ENCODE measurements at places on chromosomes 4 and X. TPM values are rescaled to one million over a fixed set of nuclear protein-coding genes. Genes with fewer than 3 reads are reported as not detected.

GRCh38 chr4:94571715-94572114 lies 120.0 kb downstream of the PDLIM5 start:
- no peak for DNase-seq

PRSS12 gene
- total RNA-seq: 13.8 TPM

DNA sequence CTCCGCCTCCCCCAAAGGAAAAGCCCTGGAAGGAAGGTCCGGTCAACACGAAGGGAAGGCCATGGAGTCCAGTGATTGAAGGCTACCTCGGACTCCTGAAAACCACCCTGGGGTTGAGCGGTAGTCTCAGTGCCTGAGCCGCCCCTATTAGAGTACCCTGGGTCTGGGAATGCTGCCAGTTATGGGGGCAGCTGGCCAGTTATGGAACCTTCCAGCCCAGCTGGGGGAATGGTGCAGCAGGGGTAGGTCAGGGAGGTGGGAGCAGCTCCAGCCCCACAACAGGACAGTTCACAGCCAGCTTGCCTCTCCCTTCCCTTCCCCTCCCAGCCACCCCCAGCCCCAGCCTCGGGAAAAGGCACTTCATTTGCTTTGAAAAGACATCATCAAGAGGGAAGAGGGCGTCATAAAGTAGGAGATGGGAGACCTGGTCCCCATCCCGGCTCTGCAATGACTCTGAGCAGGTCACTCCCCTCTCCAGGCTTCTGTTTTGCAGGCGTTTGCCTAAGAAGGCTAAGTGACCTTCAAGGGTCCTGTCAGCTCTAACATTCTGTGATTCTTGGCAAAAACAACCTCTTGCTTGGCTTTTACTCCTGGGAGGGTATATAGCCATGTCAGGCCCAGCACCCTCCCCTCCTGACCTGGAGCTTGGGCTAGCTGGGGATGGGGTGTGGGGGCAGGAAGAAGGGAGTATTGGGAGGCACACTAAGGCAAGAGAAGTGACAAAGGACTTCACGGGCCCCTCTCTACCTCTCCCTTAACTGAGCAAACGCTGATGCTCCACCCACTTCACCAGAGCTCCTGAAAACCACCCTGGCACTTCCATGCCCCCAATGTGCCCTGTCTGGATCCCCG lies 8.0 kb downstream of the APLN start:
- no peak for DNase-seq

GRCh38 chr4:26351685-26352084 lies 30.9 kb downstream of the RBPJ start:
- no peak for DNase-seq

DNA sequence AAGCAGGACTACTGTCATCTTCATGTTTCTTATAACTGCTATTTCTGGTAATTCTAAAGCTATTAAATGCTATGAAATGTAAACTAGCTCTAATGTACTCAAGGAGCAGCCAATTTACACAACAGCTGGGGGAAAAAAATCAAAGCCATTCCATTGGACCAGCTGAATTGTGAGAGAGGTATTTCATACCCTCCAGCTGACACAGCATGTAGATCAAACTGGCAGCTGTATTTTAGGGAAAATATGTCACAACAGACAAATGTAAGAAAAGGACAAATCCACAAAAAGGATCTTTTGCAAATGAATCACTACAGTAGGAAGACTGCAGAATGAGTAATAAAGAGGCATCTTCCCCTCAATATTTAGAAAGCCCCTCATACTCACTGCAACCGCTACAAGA lies 65.2 kb upstream of the FAM47B start:
- DNase-seq: no peak

GRCh38 chrX:105315248-105315647 lies 94.8 kb upstream of the TEX13A start:
- DNase-seq: no peak

GRCh38 chr4:79016878-79017277 lies 77.6 kb upstream of the PAQR3 start:
- no peak for DNase-seq

PROM1 gene
- total RNA-seq: 17.7 TPM

IBSP gene
- not detected for total RNA-seq

GRCh38 chr4:7379719-7380118 lies 55.0 kb downstream of the PSAPL1 start:
- DNase-seq: no peak

GRCh38 chrX:40109288-40110008 lies 11.7 kb upstream of the BCOR start:
- no peak for DNase-seq

XKRX gene
- 0.47 TPM for total RNA-seq

DNA sequence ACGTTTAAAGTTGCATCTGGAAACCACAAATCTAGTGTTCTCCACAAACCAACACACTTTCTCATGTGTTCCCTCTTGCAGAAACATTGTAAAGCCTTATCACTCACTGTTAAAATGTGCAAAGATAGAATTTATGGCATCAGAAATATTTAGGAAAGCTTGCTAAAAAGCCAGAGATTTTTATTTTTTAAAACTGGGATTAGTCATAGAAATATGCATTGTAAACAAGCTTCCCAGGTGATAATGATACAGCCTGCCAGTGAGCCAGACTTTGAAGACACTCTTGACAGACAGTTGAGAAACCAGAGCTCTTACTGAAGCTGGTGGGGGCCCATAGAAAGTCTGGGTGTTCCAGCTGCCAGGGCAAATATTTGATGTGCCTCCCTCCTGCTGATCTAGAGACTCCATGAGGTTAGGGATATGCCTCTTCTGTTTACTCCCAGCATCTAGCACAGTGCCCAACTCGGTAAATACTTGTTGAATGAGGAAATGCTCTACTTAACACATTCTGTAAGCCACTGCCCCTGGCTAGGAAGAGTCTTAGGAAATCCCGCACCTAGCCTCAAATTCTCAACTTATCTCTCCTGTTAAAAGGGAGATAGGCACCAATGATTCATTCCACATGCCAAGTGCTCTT lies 179.0 kb upstream of the RASGEF1B start:
- DNase-seq: no peak
